Caco-2 (cell line): ENCODE measurements at places on chromosomes 2 and 18.

DNA sequence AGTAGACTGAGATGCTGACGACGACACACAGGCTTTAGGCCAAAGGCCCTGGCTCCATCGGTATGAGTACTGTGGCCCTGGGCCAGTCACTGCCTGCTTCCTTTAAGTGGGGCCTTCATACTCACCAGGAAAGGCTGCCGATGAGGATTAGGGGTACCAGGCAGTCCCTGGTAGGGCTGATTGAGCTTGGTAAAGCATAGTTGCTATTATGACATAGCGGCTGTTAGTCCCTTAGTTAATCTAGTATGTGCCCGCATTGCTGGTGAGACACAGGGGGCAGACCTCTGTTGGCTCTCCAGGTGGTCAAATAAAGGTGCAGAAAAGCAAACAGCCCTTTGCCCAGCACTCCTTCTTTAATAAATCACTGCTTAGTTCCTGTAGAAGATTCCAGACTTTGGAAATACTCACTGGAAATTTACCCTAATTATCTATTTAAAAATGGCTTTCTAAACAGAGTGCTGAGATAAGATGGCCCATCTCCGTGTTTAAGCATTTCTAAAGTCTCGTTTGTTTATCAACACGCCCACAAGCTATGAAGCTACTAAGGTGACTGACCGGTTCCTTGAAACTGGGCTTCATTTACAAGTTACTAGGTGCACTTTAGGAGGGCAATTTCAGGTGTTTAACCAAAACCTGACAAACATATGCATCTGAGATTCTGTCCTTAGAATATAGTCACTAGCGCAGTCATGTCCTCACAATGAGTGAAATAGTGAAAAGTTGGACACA is 8.7 kb upstream of the BIN1 start:
- DNase-seq = peak; percentile 95

GRCh38 chr18:58025205-58025604 is 18.8 kb upstream of the NEDD4L start:
- DNase-seq = no peak

DNA sequence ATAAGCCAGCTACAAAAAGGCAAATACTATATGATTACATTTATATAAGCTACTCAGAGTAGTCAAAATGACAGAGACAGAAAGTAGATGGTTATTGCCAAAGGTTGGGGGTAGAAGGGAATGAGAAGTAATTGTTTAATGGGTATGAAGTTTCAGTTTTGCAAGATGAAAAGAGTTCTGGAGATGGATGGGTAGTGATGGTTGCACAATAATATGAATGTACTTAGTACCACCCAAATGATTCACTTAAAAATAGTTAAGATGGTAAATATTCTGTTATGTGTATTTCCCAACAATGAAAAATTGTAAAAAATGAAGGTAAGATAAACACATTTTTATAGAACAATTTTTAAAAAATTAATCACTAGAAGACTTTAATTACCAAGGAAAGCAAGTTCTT is 448.4 kb downstream of the ADCYAP1 start:
- DNase-seq = no peak

GRCh38 chr2:203341741-203342310 is 13.6 kb downstream of the ABI2 start:
- no peak for DNase-seq

DNA sequence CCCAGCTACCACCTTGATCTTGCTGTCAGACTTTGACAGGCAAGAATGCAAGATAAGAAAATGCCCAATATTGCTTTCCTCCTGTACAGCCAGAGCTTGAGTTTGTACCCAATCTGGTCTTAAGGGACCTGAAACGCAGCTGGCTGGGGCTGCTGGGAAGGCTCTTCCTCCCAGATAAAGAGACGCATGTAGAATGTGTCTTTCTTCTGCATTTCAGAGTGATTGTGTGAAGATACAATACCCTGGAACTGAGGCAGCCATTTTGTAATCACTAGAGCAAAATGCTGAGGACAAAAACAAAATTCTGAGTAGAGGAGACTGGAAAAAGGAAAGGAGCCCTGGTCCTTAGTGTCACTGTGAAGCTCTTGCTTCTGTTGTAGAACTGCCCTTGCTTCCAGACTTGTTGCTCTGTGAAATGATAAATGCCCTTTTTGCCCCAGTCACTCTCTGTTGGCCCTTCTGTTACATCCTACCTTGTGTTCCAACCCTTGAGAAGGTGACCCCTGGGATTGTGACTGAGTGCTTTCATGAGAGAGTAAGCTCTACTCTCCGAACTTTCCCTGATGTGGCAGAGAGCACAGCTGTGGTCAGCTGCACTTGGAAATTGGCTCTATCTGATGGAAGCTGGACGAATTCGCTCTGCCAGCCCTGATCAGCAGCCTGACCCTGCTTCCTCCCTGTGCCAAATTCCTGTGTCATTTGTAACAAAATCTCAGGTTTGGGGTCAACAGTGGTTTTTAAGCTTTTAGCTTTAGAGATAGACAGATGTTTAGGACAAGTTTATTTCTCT is 137.4 kb upstream of the RBMS1 start:
- no peak for DNase-seq

- DNase-seq = no peak
Measured at GRCh38 chr2:54768772-54769428, 45.4 kb downstream of the EML6 start.

DNA sequence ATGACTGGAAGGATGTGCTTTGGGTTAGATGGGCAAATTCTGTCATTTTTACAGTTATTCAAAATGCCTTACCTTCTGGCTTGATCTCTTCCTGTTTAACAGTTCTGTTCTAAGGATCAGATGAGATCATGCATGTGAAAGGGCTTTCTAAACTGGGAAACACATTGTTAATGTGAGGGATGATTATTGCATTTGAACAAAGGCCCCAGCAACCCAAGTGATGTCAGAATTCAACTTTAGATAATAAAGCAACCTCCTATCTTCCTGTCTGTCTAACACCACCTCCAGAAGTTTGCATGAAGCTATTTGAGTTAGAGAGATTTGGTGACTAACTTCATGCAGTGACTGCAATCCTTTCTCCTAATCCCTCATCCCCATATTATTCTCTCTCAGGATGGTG is 77.8 kb upstream of the B3GNT2 start:
- DNase-seq = no peak

DNA sequence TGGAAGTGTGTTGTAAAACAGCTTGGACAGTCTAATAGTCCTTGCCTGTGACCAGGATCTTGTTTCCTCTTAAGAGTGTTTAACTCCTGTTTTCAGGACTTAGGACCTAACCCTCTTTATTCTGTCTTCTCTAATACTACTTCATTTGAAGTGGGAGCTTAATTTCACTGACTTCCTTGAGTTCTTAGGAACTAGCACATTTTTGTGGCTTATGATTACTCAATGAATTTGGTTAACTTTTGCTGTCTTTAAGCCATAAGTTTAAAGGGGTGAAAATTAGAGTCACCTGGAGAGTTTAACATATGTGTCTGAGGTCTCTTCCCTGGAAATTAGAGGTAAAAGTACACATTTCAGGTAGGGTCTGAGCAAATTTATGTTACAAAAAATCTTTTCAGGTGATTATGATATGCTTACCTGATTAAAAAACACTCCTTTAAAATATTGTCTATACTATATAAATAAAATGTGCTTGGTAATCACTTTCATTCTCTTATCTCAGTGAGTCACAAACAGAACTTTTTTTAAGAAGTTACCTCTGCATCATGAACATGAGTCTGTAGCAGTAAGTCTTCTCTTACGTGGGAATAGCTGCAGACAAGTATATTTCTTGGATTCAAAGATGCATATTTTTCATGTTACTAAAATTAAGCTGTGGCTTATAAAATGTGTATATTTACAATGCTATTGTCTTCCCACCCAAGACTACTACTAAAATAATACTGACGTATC is 52.7 kb downstream of the ATP9B start:
- no peak for DNase-seq

DNA sequence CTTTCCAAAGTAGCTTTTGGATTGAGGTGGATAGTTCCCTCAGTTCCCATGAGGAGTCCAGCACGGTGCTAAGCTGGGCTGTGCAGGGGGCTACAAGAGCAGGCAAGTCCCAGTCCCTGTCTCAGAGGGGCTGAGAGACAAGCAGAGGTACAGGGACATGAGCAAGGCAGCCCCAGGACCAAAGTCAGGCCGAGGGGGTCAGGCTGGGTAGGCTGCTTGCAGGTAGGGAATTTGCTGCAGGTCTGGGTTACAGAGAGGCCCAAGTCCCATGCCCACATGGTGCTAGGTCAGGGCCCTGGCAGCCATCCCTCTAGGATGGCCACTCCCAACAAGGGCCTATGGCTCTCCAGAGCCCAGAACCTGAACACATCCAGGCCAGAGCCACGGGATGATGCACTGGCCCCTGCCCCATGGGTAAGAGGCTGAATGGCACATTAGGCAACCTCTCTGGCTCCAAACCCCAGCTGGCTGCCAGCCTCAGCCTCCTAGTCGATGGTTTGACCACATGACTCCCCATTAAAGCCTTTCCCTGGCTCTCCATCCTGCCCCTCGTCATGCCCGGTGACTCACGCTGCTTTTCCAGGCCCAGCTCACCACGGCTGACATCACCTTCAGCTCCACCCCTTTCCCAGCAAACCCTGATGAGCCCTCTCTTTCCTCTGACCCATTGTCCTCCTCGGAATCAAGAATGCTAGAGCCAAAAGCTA is 83.7 kb downstream of the SDC1 start:
- no peak for DNase-seq

GRCh38 chr2:174951745-174952144 is 53.4 kb downstream of the CHN1 start:
- DNase-seq = no peak

- no peak for DNase-seq
Measured at GRCh38 chr2:106932644-106933043, 46.7 kb upstream of the ST6GAL2 start.

- DNase-seq = no peak
Measured at GRCh38 chr2:157596992-157597681, 31.5 kb downstream of the ACVR1C start.

DNA sequence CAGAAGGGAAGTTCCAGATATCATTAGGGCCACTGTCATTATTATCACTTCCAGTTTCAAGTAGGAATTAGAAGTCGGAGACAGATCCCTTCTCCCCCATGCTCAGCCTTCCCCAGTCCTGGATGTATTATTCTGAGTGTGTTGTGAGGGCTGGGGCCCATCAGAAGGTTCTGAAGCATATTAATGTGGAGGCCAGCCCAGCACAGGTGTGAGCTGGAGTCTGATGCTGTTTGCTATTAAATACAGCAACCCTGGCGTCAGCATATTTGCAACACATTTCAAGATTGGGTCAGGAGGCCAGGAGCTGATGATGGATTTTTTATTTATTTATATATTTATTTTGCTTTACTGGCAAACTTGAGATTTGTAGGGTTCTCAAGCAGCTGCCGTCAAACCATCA is 195.2 kb downstream of the NRP2 start:
- no peak for DNase-seq

DNA sequence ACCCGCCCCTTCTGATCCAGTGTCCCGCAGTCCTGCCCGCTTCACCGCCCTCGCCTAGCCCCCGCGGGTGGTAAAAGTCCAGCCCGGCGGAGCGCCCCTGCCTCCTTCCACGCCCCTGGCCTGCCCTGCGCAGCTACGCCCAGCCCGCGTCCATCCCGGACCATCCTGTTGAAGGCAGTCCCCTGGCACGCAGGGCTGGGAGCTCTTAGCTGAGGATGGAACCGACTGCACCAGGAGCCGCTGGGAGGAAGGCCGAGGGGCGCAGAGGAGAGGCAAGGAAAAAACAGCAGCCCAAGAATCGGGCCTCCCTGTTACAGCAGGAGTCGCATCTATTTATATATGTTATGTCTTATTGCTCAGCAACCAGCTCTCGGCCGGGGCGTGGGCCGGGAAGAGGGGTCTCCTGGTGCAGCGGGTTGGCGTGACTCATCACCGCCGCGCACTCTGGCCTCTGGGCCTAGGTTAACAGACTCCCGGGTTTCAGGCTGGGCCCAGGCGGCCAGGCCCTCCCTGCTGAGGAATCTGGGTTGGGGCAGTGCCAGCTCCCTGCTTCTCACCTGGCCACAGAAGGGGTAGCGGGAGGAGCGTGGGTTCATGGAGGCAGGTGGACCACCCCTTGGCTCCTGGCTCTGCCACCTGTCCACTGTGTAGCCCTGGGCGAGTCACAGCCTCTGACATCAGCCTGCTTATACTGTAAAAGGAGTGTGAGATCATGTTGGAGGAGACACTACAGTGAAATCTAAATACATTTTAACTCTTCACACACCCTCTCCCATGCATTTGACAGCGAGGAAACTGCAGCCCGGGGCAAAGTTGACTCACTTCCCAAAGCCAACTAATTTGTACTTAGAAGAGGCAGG is 13.4 kb upstream of the MAP3K2 start:
- no peak for DNase-seq

- no peak for DNase-seq
Measured at GRCh38 chr2:38596229-38596628, 6.5 kb downstream of the HNRNPLL start.

DNA sequence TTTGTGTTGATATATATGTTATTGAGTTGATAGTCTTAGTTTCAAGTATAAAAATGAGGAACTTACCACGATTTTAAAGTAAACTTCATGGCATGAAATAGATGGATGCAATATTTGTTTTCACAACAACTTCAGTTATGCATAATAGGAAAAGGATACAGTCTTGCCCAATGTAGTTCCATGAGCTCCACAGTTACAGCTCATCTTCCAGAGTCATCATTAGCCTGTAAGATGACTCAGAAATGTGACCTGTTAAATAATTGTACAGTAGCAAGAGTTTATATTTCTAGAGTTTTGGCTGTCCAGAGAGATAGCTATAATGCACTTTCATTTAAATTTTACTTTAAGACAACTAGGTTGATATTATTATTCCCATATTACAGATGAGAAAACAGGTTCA is 80.9 kb upstream of the ARHGAP28 start:
- no peak for DNase-seq

- no peak for DNase-seq
Measured at GRCh38 chr2:10452312-10452711, 4.2 kb upstream of the ODC1 start.

- DNase-seq = no peak
Measured at GRCh38 chr2:209788925-209789324, 17.3 kb downstream of the UNC80 start.

DNA sequence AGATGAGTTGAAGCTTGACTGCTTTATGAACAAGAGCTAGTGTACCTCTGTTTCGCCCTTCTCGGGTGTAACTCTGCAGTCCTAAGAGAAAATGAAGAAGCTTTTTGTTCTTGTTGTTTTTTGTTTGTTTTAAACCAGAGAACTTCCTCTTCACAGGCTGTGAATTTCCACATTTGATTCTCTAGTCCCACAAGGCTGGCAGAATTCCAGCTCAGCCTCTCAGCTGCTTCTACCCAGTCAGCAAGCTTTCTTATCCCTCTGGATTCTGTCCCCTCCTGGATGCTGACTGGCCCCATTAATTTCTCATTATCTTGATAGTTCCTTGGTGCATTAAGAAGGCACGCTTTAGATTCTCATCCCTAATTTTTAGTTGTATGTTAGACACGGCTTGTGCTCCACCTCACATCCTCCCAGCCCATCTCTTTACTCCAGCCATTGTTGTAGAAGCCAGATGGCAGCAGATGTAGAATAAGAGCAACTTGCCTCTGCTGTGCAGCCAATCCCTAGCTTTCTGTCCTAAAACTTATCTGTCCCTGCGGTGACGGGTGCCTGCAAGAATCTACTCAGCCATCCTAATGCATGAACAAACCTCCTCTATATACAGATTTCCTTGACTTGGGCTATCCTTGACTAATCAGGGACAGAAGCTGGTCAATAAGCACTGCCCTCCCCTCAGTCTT is 12.3 kb upstream of the RESP18 start:
- DNase-seq = no peak

GRCh38 chr2:202023198-202023903 is 10.3 kb upstream of the FZD7 start:
- DNase-seq = no peak
